Esophagus squamous epithelium (tissue), 5 donors: ENCODE measurements at places on chromosomes 1 and 21. TPM values are rescaled to one million over a fixed set of nuclear protein-coding genes. Genes with fewer than 3 reads are reported as not detected.
A peak's percentile ranks its signal among the peaks of the same experiment; 100 is the strongest.

The DIRAS3 gene
- total RNA-seq: 1.1 TPM

DNA sequence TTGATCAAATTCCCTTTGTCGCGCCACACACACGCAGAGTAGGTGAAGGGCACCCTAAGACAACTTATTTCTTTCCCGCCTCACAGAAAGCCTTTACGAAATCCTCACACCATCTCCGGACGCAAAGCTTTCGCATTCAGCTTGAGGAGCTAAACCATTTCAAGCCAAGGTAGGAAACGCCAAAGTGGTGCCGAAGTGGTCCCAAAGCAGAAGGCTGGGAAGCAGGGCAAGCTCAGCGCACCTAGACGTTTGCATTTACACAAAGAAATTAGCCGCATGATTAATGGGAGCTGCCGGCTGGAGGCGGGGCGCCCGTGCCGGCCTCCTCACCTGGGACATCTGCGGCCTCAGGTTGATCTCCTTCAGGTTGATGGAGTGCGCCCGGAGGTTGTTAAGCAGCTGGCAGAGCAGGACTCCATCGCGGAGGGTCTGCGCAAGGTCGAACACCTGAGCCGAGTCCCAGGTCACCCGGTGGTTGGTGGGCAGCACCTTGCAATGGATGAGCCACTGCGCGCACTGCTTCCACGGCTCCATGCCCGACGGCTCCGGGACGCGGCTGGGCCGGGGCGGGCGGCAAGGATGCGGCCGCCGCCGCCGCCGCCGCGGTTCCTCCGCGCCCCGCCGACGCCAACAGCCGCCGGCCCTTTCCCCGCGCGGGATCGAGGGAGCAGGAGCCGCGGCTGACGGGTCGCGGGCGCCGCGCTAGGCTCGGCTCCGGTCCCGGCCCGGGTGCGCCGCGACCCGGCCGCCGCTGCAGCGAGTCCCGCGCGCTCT, 457 bp downstream of the VAV3 start:
- H3K4me3 ChIP-seq: peak overlapping the region; percentile 69
- H3K4me1 ChIP-seq: peaks cover 20% of the 10 kb centered on the region
- no peaks in the 10 kb centered on the region for H3K27me3 ChIP-seq
- H3K36me3 ChIP-seq: no peaks in the 10 kb centered on the region

The ODR4 gene
- total RNA-seq: 12.4 TPM

GRCh38 chr1:237293804-237294203, 251.8 kb downstream of the RYR2 start:
- H3K4me1 ChIP-seq: no peaks in the 10 kb centered on the region
- no peak overlapping the region for H3K4me3 ChIP-seq
- no peak overlapping the region for H3K27ac ChIP-seq
- no peaks in the 10 kb centered on the region for H3K27me3 ChIP-seq
- no peaks in the 10 kb centered on the region for H3K36me3 ChIP-seq

DNA sequence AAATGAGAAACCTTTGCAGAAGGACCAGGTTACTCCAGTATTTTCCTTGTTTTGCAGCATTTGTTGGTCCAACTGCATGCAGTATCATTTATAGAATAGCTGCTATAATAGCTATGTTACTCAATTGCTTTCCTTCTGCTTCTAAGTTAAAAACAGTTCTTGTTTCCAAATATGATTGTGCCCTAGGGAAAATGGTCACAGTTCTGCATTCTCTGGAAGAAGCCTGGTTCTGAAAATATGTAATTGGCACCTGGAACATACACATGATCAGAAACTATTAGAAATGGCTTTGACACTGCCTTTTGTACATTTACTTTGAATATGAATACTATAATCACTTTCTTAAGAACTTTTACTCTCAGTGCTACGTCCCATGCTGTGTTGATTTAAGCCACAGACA, 33.6 kb downstream of the HENMT1 start:
- H3K27ac ChIP-seq: no peak overlapping the region
- H3K27me3 ChIP-seq: no peaks in the 10 kb centered on the region
- DNase-seq: no peak
- no peaks in the 10 kb centered on the region for H3K4me1 ChIP-seq

The RNU1-1 gene
- total RNA-seq: under 0.01 TPM

DNA sequence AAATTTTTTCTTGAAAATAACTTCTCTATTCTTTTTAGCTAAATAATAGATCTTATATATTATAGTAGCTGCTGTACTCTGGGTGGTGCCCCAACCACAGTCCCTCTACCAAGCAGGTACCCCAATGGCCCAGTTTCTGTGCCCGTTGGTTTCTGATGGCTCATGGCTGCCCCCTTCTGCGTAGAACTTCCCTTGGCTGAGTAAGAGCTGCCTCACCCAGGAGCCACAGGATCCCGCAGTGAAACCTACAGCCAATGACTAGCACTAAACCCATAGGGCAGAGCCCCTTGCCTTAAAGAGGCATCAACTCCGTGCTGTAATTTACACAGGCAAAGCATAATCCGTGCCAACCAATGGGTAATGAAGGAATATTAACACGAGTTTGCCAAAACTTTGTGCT, 247.5 kb downstream of the USH2A start:
- no peaks in the 10 kb centered on the region for H3K27me3 ChIP-seq
- H3K4me1 ChIP-seq: no peaks in the 10 kb centered on the region
